ENCODE measurements at places on chromosomes 13 and 19. TPM values are rescaled to one million over a fixed set of nuclear protein-coding genes. Genes with fewer than 3 reads are reported as not detected.

Gene ETHE1
- polyA plus RNA-seq: 17.1 TPM

Gene LILRB5
- polyA plus RNA-seq: 4.2 TPM

Gene HSH2D
- polyA plus RNA-seq: 2.2 TPM

Gene SHANK1
- polyA plus RNA-seq: 7.3 TPM

GRCh38 chr19:7661744-7662538 lies 6.9 kb upstream of the RETN start:
- no peak for DNase-seq

GRCh38 chr13:30332456-30333143 lies 25.2 kb upstream of the KATNAL1 start:
- no peak for DNase-seq

DNA sequence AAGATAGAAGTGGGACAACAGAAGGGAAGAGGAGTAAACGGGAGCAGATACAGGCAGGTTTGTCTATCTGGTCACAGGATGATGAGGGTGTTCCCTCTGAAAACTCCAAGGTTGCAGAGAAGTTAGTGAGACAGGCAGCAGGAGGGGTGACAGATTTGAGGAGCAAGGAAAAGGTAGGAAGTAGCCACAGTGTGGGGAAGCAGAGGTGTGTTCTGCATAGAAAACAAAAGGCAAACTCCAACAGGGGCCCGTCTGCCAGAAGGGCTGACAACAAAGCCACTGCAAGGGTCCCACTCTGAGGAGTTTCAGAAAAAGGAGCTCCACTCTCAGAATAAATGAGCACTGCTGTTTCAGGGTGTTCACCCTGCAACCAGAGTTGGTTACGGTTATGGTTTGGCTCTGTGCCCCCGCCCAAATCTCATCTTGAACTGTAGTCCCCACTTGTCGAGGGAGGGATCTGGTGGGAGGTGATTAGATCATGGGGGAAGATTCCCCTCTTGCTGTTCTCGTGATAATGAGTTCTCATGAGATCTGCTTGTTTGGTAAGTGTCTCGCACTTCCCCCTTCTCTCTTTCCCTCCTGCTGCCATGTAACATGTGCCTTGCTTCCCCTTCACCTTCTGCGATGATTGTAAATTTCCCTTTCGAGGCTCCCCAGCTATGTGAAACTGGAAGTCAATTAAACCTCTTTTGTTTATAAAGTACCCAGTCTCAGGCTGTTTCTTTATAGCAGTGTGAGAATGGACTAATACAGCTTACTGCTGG lies 32.1 kb downstream of the SMAD9 start:
- no peak for DNase-seq

DNA sequence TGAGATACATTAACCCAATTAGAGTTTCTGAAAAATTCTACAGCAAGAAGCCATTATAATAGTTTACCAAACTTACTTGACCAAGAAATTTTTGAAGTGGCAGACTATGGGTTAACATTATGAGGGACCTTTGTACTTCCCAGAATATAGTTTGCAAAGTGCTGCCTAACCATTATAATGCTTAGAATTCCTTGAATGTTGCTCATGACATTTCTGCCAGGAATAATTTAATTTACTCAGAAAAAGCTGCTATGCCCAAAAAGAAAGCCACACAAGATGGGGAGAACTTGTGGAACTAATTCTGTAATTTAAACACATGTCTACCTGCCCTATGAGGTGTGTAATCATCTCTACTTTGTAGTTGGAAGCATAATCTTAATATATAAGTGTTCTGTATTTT lies 58.1 kb upstream of the MYCBP2 start:
- DNase-seq: no peak

DNA sequence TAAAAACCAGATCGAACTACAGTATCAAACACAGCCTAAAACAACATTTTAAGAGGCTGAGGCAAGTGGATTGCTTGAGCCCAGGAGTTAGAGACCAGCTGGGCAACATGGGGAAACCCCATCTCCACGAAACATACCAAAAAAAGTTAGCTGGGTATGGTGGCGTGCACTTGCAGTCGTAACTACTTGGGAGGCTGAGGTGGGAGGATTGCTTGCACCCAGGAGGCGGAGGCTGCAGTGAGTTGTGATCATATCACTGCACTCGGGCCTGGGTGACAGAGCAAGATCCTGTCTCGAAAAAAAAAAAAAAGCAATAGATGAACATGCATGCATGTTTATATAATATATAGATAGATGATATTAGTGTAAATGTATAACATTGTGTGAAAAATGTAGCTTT lies 5.2 kb upstream of the MRPS31 start:
- DNase-seq: no peak

DNA sequence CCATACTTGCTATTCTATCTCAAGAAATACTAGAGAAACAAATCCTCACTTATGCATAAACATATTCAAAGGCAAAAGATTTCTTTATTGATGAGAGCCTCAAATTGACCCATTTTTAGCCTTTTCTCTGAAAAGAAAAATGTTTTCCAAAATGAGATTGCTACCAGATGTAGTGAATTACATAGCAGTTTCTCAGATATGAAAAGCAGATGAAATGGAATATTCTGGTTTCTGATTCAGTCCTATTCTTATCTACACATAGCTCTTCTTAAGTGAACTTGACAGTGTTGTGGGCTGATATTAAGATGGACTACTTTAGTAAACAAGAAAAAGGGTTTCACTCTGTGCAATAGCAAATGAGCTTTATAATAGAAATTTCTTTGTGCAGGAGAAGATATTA lies 183.5 kb downstream of the DNAJC15 start:
- no peak for DNase-seq

DNA sequence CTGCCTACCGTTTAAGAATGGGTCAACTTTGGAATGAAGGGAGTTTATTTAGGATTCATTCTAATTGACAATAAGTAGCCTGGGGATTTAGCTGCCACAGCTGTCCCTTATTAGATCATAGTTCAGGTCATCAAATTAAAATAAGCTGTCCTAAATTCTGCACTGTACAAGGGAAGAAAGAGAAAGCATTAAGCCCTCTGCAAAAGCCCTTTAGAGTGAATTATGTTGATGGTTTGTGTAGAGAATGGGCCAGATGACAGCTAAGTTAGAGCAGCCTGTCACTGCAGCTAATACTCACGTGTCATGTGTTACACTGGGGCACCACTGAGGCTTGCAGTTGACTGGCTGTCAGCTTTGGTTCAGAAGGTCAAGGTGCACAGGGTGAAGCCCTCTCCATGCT lies 737.1 kb upstream of the SLC10A2 start:
- no peak for DNase-seq

- DNase-seq: no peak
These were observed 139.1 kb upstream of the SERP2 start for GRCh38 chr13:44234566-44234965.

DNA sequence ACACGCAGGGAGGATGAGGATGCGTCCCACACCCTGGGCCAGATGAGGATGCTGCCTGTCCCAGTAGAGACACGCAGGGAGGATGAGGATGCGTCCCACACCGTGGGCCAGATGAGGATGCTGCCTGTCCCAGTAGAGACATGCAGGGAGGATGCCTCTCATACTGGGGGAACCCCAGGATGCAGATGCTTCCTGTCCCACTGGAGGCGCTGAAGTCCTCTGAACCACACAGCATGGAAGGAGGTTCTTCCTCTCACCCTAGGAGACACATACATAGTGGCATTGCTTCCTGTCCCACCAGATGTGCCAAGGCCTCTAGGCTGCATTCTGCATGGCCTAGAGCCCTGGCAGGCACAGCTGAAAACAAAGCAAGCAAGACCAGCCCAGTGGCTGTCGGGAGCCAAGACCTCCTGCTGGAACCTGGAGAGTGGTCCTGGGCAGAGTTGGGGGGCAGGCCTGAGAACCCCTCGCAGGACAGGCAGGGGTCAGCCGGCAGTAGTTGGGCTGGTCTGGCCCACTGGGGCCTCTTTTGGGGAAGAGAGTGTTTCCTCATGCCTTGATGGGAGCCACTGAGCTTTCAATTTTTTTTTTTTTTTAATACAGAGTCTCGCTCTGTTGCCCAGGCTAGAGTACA lies 4.3 kb downstream of the HPN start:
- no peak for DNase-seq

- no peak for DNase-seq
These were observed 195.1 kb downstream of the NDFIP2 start for GRCh38 chr13:79675931-79676660.

GRCh38 chr19:8265872-8266271 lies 42.3 kb downstream of the CD320 start:
- DNase-seq: no peak

All from left lung (tissue), 14 donors.